Stimulated activated CD4-positive, alpha-beta T cell treated with anti-CD3 and anti-CD28 coated beads, TNF-alpha, amount 100 ng/mL, for 1 hour (primary cell): ENCODE measurements at places on chromosomes 11 and 22.
A peak's percentile ranks its signal among the peaks of the same experiment; 100 is the strongest.

DNA sequence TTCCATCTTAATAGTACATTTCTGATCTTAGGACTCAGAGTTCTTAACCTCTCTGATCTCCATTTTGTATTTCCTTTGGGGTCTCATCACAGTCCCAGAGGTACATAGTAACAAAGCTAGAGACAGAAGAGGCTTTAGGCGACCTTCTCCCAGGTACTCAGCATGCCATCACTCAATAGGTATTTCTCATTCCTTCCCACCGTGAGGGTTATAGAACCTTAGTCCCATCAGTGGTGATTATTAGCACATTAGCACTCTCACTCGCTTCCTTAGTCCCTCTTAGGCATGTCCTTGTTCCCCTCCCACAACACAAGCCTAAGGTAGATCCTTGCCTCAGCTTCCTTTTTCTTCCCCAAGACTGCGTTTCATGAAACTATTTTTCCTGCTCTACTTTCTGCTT lies 14.7 kb downstream of the SWAP70 start:
- DNase-seq: no peak

- no peak for DNase-seq
Measured at GRCh38 chr11:45385844-45386243, 99.7 kb upstream of the SYT13 start.

GRCh38 chr22:22836635-22837034 lies 51.0 kb upstream of the IGLL5 start:
- no peak for DNase-seq

DNA sequence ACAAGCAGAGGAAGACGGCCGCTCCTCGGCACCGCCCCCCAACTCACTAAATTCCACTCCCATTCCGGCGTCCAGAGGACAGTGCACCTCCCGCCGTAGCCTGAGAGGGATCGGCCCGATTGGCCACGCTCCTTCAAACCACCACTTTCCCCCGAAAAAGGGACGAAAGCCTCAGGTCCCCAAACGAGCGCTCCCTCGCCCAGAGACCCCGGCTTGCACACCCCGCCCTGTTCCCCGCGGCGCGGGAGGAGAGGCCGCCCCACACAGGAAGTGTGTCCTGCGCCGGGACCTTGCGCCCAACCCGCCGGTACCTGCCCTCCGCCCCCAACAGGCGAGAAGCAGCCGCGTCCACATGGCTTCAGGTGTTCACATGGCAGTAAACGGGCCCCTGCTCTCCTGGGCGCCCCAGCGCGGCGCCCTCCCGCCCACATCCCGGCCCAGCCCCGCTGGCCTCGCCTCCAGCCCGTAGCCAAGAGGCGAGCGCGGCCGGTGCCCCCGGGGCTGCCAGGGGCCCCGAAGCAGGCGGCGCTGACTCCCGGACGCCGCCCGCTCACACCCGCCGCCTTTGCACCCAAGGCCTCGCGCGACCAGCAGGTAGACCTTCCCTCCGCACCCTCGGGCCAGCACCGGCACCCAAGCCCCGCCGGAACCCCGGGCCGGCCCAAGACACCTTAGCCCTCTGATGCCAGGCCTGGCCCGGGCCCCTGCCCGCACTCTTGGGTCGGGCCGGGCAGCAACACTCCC lies 849 bp downstream of the TCF20 start:
- peak; percentile 30 for DNase-seq

DNA sequence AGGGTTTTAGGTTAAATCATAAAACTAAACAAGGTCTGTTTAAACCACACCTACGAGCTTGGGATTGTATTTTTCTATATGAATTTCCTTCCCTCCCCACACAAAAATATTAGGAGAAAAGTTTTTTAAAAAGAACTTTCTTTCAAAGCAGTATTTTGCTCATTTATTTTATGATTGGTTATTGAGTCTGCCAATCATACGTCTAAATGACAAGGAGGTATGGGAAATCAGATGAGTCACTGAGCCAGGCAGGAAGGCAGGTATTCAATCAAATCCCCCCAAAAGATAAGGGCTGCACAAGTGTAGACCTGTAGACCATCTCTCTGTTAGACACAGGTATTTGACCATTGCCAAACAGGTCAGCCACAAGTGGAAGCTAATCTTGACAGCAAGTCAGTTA lies 440.1 kb upstream of the CCDC90B start:
- DNase-seq: no peak

- no peak for DNase-seq
Measured at GRCh38 chr11:93221539-93221938, 23.7 kb upstream of the SLC36A4 start.

GRCh38 chr22:38461414-38462081 lies 6.3 kb upstream of the KDELR3 start:
- DNase-seq: no peak

DNA sequence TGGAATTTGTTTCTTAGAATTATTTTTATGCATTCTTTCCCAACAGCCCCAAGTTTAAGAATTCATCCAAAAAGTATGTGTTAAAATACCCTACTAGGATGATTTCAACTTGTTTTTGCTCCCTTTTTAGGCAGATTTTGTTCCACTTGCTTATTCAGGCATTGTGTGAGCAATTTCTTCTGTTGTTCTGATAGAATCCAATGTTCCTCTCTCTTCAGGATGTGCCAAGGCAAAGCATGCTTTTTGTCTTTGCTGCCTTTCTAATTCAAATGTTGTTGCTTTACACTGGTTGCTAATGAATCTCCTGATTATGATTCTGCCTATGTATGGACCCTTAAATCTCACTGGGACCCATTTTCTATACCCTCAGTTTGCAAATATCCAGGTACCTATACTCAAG lies 131.2 kb upstream of the ARHGAP42 start:
- DNase-seq: no peak

DNA sequence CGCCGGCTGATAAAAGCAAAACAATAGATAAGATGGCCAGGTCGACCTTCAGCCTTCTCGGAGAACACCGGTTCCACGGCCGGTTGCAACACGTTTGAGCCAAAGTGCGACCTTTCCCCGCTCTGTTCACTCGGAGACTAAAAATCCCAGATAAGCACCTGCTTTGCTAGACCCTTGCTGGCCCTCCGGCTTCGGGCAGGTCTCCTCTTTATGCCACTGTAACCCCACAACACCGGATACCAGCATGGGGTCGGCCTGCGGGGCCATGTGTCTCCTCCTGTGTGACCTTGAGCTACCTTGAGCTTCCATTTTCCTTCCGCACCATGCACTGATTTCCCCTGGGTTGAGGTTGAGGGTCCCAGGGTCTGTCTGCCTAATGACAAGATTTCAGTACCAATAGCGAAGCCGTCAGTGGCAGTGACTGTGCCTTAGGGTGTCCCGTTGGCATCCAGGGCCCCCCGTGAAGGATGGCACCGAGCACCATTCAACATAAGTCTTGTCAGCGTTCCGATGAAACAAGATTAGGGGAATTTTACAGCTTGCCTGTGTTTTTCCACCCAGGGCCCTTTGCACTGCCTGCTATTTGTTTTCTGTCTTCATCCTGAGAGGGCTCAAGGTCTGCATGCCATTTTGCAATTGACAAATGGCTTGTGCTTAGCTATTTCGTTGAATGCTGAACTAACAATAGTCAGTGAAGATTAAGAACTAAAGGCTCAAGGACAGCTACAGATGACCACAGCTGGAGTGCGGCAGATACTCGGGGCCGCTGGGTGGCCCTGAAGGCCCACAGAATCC lies 118.6 kb downstream of the KCNQ1 start:
- no peak for DNase-seq

DNA sequence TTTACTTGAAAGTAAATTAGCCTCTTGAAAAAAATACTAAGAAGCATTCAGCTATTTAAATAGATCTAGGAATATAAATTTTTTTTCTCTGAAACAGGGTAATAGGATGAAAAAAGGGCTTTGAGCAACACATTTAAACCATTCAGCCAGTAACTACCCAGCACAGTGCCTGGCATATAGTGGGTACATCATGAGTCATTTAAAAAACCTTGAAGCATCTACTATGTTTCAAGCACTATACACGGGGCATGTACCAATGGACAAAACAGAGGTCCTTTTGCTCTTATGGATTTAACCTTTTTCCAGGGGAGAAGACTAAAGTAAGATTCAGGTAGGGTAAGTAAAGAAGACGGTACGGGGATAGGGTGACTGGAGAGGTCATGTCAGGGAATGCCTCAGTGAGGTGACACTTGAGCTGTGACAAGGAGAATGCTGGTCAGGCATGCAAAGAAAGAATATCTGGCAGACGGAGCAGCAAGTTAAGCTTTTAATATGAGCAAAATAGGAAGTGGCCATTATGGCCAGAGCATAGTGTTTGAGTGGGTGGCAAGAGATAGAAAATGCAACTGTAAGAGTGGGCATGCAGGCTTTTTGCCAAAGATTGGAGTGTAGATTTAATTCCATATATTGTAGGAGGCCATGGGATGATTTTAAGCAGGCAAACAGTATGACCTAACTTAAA lies 101.1 kb downstream of the HIPK3 start:
- DNase-seq: no peak

- no peak for DNase-seq
Measured at GRCh38 chr22:46941968-46942798, 179.7 kb downstream of the TBC1D22A start.

- no peak for DNase-seq
Measured at GRCh38 chr11:846496-847098, 3.9 kb downstream of the TSPAN4 start.

GRCh38 chr22:37248251-37248650 lies 4.2 kb upstream of the RAC2 start:
- DNase-seq: no peak

DNA sequence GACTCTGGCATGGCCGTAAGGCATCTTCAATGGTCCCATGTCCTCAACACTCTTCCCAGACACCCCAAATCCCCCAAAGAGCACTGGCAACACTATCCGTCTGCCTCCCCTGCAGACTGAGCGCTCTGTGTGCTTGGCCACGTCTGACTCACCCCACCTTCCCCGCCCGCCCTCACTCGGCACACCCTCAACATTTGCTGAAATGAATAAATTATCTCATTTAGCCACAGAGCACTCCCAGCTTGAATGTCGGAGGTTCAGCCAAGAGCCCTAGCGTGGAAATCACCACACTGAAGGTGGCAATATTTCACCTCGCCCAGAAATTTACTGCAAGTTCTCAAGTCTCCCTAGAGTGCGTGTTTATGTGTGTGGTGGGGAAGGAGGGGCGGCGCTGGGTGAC lies 46.6 kb upstream of the TCF20 start:
- no peak for DNase-seq

GRCh38 chr11:114094516-114094915 lies 35.0 kb downstream of the ZBTB16 start:
- DNase-seq: no peak

GRCh38 chr11:111729071-111729830 lies 36.9 kb downstream of the PPP2R1B start:
- no peak for DNase-seq

- no peak for DNase-seq
Measured at GRCh38 chr11:115903179-115903578, 399.0 kb upstream of the CADM1 start.

- no peak for DNase-seq
Measured at GRCh38 chr11:103322821-103323220, 213.6 kb downstream of the DYNC2H1 start.

- DNase-seq: no peak
Measured at GRCh38 chr22:25536589-25536988, 27.9 kb upstream of the GRK3 start.

DNA sequence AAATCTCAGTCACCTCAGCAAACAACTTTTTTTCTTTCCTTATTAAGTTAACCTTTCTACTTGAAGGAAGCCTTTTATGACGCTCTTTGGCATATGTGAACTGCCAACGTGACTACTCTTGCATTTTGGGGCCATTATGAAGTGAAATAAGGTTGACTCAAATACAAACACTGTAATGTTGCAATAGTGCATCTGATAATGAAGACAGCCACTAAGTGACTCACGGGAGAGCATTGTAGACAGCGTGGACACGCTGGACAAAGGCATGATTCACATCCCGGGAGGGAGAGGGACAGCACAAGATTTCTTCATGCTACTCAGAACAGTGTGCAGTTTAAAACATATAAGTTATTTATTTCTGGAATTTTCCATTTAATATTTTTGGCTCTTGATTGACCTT lies 560.8 kb downstream of the ETS1 start:
- no peak for DNase-seq

DNA sequence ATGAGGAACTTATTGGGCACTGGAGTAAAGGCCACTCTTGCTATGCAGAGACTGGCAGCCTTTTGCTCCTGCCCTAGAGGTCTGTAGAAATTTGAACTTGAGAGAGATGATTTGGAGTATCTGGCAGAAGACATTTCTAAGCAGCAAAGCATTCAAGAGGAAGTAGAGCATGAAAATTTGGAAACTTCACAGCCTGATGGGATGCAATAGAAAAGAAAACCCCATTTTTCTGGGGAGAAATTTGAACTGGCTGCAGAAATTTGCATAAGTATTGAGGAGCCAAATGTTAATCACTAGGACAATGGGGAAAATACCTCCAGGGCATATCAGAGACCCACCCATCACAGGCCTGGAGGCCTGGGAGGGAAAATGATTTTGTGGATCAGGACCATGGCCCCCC lies 29.9 kb upstream of the CD44 start:
- DNase-seq: no peak

GRCh38 chr11:73416786-73417185 lies 40.6 kb downstream of the RELT start:
- DNase-seq: no peak

DNA sequence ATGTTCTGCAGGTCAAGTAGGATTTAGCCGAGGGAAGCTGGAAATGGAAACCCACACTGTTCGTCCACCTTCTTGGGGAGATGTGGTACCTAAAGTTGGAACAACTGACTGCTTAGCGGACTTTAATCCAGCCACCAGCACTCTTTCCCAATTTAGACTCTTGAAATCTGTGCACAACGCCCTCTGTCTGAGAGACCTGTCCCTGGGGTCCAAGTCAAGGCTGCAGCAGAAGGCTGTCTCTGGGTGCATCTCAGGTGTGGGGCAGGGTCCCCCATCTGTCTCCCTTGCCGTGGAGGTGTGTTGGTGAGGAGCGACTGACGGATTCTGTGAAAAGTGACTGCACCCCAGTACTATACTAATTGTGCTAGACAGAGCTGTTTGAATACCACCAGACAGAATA lies 168.2 kb upstream of the CADM1 start:
- DNase-seq: no peak

- no peak for DNase-seq
Measured at GRCh38 chr11:17960091-17960490, 52.8 kb downstream of the SERGEF start.

DNA sequence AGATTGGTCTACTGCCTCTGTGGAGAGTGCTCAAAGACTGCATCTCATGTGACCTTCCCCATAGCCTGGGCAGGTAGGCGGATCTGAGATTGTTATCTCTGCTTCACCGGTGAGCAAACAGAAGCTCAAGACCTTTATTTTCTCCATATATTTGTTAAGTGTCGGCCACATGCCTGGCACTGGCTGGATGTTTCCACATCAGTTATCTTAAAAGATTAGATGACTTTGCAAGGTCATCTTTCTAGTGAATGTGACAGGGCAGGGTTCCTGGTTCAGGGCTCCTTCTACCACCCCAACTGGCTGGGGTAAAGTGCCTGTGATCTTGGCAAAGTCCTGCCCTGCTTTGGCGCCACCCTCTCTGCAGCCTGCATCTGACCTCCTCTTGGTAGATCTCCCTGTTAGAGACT lies 125.0 kb downstream of the CCDC81 start:
- no peak for DNase-seq
